ENCODE measurements at places on chromosomes 2 and 18. TPM values are rescaled to one million over a fixed set of nuclear protein-coding genes. Genes with fewer than 3 reads are reported as not detected.

Gene GALNT5
- not detected for total RNA-seq

Gene HNRNPA3
- total RNA-seq = 259 TPM

Gene RTP5
- total RNA-seq = 0.09 TPM

Gene STAT4
- 67.1 TPM for total RNA-seq

Gene PRSS56
- not detected for total RNA-seq

Gene ERMN
- total RNA-seq = 1.6 TPM

Gene PLGLB2
- not detected for total RNA-seq

Gene SPTBN1
- 135 TPM for total RNA-seq
